ENCODE measurements at places on chromosomes 3 and 15.

- no peak for DNase-seq
Measured at GRCh38 chr3:15977090-15977489, 179.3 kb upstream of the ANKRD28 start.

DNA sequence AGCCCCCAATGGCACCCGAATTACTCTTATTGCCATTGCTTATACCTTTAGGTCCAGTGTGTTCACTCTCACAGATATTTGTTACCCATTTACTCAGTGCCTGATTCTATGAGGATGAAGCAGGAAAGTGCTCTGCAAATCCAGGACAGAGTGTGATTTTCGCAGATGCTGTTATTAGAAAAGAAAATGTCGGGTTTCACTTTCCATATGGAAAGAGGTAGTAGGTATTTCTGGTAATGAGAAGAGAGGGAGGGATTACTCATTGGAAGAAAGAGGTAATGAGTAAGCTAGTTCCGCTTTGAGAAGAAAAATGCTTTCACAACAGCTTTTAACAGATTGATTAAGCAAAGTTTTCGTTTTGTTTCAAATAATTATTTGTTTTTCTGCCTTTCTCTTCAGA, 336.3 kb upstream of the CFAP20DC start:
- no peak for DNase-seq

- DNase-seq = no peak
Measured at GRCh38 chr3:130260918-130261317, 84.6 kb upstream of the COL6A5 start.

DNA sequence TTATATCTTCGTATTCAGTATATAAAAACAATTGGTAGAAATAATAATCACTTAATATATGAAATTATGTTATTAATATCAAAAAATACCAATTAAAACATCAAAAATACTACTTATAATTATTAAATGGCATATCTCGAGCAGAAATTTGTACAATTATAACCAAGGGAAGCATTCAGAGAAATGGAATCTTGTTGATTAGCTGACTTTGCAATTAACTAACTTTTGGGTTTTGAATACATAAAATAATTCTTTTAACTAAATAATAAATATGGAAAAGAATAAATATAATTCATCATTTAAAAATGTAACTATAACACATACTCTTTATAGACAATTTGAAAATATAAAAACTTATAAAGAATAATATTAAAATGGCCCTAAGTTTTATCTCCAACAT, 160.2 kb upstream of the LRRN1 start:
- DNase-seq = no peak

GRCh38 chr3:81302045-81302444, 459.4 kb downstream of the GBE1 start:
- no peak for DNase-seq

DNA sequence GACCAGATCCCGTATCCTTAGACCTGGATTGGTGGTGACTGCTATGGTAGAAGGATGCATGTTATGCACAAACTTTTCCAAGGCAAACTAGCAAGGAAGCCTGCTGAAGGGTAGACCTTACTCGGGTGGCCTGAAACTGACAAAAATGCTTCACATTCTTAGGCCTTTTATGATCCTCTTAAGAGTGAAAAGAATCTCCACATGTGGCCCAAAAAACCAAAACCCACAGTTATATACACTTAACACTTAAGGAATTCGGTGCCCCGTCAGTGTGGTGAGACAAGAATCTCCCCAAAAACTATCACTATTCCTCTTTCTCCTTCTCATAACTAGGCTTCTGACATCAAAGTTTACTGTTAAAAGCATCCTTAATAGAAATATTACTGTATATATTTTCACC, 130.1 kb upstream of the SOX2 start:
- no peak for DNase-seq

- DNase-seq = no peak
Measured at GRCh38 chr3:131217296-131217741, 164.3 kb upstream of the NUDT16 start.

- no peak for DNase-seq
Measured at GRCh38 chr15:87707566-87708130, 548.9 kb downstream of the NTRK3 start.

DNA sequence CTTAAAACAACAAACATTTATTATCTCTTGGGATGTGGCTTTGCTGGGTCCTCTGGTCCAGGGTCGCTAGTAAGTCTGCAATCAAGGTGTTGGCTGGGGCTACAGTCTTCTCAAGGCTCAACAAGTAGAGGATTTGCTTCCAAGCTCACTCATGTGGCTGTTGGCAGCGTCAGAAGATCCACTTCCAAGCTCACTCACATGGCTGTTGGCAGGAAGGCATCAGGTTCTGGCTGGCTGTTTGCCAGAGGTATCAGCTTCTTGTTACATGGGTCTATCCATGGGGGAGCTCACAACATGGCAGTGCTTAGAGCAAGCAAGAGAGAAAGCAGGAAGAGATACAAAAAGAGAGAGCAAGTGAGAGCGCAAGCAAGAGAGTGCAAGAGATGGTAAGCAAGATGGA, 15.0 kb upstream of the BNC1 start:
- DNase-seq = no peak

GRCh38 chr15:69576035-69576526, 123.5 kb downstream of the RPLP1 start:
- DNase-seq = peak; percentile 50

- no peak for DNase-seq
Measured at GRCh38 chr3:169663951-169664820, 674 bp upstream of the MECOM start.

DNA sequence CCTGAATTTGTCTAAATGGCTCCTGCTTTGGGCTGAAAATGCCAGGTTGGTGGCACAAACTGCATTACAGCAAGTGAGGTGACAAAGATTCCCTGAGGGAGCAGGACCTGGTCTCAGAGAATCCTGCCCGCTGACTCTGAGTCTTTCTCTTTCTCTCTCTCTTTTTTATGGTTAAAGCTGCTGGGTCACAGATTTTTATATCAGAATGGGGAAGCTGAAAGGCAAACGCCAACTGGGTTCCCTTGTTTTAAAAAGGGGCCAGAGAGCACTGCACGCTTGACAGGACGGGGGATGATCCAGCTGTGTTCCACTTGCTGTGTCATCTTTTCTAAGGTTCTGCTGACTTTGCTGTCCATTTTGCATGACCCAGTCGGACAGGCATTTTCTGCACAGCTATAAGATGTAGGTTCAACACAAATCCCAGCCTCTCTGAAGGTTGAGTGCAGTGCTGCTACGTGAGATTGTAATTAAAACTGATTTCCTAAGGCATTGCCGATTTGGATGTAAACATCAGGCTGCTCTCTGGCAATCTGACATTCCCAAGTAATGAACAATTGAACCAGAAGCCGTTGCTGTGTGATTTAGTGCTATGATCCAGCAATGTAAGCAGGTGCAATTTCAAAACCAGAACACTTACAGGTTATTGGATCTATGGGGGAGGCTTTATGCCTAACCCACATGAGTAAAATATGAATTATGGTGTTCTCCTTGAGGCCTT, 25.8 kb downstream of the ARHGEF3 start:
- no peak for DNase-seq

- DNase-seq = no peak
Measured at GRCh38 chr3:73774645-73775044, 149.9 kb upstream of the PDZRN3 start.

- DNase-seq = no peak
Measured at GRCh38 chr15:87623832-87624231, 632.7 kb downstream of the NTRK3 start.

DNA sequence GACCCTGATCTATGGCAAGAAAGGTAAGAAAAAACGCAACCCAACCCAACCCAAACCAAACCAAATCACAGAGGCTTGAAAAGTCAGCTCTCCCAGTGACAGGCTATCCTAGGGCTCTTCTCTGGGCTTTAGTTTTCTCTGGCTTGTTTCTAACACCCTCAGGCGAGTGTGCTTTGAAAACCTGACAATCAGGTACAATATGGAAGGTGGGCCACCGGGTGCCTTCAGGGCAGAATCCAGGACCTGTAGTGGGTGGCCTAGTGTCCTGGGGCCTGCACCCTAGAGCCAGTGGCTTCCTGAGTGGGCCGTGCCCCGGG, 46.8 kb downstream of the BHLHE40 start:
- no peak for DNase-seq

GRCh38 chr3:69535613-69536012, 149.7 kb upstream of the FRMD4B start:
- no peak for DNase-seq

- DNase-seq = no peak
Measured at GRCh38 chr3:46423588-46423987, 16.5 kb downstream of the CCRL2 start.

DNA sequence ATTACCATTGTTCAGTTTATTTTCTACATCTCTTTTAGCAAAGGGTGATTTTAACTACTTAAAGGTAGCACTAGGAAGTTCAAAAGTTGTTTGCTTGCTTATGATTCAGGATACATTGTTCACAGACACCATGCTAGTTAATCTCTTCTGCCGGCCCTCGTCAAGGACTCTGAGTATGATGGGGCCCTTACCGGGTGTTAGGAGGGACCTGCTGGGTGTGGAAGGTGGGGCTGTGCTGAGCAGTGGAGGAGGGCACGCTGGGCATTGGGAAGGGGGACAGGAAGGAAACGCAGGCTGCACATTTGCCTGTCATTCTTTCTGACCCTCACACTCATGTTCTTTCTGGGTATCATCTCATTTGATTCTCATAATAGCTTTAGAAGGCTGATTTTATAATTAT, 65.1 kb upstream of the MYZAP start:
- no peak for DNase-seq

- DNase-seq = peak; percentile 4
Measured at GRCh38 chr3:127629467-127630403, 750 bp downstream of the PODXL2 start.

DNA sequence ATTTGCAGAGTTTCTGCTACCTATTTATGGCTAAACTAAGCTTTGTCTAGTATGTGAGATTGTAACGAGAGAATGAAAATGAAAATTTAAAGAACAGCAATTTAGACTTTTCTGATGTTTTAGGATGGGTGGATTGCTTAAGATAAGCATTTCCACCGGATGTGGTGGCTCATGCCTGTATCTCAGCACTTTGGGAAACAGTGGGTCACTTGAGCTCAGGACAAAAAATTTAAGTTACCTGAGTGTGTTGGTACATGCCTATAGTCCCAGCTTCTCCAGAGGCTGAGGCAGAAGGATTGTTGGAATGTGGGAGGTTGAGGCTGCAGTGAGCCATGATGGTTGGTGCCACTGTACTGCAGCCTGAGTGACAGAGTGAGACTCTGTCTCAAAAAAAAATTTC, 3.3 kb downstream of the PPP4R2 start:
- DNase-seq = no peak

- no peak for DNase-seq
Measured at GRCh38 chr3:41600616-41601015, 361.3 kb downstream of the ULK4 start.

DNA sequence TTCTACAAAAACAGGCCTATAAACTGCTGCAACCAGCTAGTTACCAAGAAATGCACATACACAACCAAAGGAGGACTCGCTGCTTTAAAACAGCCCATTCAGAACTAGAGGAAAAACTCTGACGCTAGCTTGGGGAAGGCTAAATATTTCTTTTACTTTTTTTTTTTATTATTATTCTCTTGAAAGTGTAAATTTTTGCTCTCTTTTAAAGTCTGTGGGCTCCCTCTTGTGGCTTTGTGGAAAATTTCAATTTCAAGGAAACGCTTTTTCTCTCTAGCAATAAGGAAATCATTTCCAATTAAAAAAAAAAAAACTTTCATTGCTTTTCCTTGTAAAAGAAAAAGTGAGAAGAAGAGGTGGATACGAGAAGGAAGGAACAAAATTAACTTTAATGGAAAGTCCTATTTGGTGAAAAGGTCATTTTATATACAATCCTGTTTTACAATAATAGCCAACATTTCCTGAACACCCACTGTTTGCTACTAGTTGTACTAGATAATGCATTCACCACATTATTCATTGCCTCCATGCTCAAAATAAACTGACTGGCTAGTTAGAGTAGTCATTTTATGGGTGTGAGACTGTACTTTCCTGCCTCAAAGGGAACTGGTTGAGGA, 51.2 kb upstream of the SAMMSON start:
- no peak for DNase-seq

GRCh38 chr15:96878129-96878528, 547.6 kb downstream of the NR2F2 start:
- no peak for DNase-seq

GRCh38 chr3:142897807-142898206, 8.9 kb upstream of the PCOLCE2 start:
- DNase-seq = no peak

- DNase-seq = no peak
Measured at GRCh38 chr15:80105193-80105592, 45.7 kb downstream of the ZFAND6 start.

- DNase-seq = no peak
Measured at GRCh38 chr15:75036212-75036616, 12.8 kb downstream of the PPCDC start.

DNA sequence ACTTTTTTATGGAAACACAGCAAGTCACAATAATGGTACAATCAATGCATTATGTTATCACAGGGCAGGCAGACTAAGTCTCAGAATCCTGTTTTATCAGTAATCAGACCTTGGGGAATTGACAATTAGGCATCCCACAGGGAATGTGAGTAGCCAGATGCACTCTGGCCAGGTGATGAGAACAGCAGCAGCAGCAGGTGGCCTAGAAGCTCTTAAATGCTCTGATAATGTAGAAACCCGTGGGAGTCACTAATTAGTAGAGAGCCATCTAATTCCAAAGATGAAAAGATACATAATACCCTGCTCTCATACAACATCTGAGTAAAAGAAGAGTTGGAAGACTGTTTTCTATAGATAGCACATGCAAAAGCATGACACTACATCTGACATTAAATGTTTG, 12.6 kb downstream of the CEP152 start:
- no peak for DNase-seq

GRCh38 chr3:50226888-50227389, 9.1 kb upstream of the GNAI2 start:
- no peak for DNase-seq

DNA sequence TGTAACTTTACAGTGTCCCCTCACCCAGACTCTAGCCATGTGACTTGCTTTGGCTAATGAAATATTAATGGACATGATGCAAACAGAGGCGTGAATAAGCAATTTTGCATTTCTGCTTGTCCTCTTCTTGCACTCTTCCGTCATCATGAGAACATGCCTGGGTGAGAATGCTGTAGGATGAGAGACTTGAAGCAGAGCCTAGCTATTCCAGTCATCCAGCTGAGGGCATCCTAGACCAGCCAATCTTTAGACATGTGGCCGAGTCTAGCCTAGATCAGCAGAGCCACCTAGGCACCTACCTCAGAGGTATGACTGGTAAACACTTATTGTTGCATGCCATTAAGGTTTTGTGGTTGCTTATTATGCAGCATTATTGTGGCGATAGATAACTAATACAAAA, 450.5 kb upstream of the AZI2 start:
- no peak for DNase-seq

GRCh38 chr3:109072194-109072593, 45.7 kb downstream of the MORC1 start:
- DNase-seq = no peak

DNA sequence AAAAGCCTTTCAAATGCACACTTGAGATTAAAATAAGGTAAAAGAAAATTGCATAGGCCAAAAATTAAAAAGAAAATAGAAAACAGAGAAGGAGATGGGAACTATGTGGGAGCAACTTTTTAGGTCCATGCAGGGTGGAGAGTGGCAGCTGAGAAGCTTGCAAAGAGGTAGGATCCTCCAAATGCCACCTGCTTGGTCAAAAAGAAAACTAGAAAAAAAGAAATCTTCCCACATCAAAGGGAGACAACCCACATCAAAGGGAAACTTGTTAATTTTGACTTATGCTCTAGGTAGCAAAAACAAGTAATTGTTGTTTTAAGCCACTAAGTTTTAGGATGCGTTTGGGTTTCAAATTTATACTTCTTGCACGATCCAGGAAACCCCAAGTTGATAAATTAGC, 342.9 kb downstream of the IL20RB start:
- no peak for DNase-seq

GRCh38 chr15:68337826-68338225, 60.3 kb downstream of the FEM1B start:
- no peak for DNase-seq

All from stimulated activated CD8-positive, alpha-beta memory T cell treated with anti-CD3 and anti-CD28 coated beads, Interleukin-15, amount 100 ng/mL, for 1 hour (primary cell).